ENCODE measurements at places on chromosomes 1 and 21.

- DNase-seq: no peak
These were observed 556.8 kb downstream of the AGBL4 start for GRCh38 chr1:49466961-49467360.

DNA sequence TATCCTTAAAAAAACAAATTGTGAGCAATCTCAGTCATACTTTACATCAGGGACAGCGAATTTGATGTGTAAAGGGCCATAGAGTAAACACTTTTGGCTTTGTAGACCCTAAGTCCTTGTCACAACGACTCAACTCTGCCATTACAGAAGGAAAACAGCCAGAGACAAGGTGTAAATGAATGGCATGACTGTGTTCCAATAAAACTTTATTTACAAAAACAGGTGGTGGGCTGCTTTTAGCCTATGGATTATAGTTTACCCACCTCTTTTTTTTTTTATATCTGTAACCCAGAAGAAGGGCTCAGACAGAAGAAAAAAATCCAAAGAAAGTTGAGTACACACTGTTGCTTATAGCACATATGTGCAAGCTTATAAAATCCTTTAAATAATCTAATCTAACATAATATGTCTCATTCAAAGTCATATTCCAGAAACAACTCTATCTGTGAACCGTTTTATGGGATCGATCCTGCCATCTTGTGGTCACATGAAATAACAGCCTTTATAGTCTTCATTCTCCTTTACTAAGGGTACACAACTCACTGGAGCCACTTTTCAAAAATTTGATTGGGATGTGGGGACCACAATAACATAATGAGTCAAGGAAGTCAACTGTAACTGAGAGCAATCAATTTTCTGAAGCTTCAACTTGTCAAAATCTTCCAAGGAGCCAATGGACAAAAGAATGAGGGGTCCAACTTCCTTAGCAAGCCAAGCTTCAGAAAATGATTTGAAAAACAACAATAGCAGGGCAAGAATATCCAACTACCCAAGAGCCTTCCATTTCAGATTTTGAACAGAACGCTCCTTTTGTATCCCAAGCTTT, 142.2 kb upstream of the KRTAP19-8 start:
- DNase-seq: no peak

- no peak for DNase-seq
These were observed 3.5 kb upstream of the PRDX6 start for GRCh38 chr1:173473599-173474011.

GRCh38 chr1:220789532-220790147, 2.9 kb downstream of the MTARC1 start:
- DNase-seq: no peak

DNA sequence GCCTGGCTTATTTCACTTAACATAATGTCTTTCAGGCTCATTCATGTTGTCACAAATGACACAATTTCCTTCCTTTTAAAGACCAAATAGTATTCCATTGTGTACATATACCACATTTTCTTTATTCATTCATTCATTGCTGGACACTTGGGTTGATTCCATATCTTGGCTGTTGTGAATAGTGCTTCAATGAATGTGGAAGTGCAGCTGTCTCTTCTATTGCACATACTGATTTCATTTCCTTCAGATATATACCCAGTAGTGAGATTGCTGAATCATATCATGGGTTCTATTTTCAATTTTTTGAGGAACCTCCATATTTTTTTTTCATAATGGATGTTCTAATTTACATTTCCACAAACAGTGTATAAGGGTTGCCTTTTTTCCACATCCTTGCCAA, 38.6 kb upstream of the WLS start:
- DNase-seq: no peak

- DNase-seq: peak; percentile 52
These were observed 4.5 kb downstream of the EPHA2 start for GRCh38 chr1:16151196-16151994.

DNA sequence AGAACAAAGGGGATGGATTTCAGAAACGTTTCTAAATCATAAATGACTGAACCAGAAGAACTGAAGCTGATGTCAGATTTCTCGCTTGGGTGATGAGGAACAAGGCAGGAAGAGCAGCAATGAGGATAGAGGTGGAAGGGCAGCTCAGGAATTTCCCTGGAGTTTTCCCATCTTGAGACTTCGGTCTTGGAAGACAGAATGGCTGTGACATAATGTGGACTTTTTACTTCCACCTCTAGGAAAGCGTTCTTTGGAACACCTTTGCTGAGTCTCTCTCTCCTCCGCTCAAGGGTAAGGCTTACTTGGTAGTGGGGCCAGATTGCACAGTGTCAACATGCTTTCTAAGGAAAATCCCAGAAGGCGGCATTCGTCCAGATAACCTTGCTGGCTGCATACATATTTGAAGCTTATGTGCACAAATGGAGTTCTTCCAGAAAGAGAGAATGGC, 36.6 kb downstream of the DEGS1 start:
- no peak for DNase-seq

- DNase-seq: peak; percentile 6
These were observed 562 bp downstream of the DYNLT5 start for GRCh38 chr1:66752671-66753371.

GRCh38 chr1:56355918-56356317, 223.4 kb downstream of the PLPP3 start:
- no peak for DNase-seq

- no peak for DNase-seq
These were observed 30.9 kb downstream of the PRDM2 start for GRCh38 chr1:13730751-13731482.

- DNase-seq: peak; percentile 74
These were observed 57.0 kb downstream of the YARS1 start for GRCh38 chr1:32759997-32760623.

GRCh38 chr21:45404730-45405270, at the start of gene COL18A1:
TSS of gene COL18A1 (plus strand) at chr21:45405165. CDS start at chr21:45405231, 66 bp downstream.
- DNase-seq: peak; percentile 84

DNA sequence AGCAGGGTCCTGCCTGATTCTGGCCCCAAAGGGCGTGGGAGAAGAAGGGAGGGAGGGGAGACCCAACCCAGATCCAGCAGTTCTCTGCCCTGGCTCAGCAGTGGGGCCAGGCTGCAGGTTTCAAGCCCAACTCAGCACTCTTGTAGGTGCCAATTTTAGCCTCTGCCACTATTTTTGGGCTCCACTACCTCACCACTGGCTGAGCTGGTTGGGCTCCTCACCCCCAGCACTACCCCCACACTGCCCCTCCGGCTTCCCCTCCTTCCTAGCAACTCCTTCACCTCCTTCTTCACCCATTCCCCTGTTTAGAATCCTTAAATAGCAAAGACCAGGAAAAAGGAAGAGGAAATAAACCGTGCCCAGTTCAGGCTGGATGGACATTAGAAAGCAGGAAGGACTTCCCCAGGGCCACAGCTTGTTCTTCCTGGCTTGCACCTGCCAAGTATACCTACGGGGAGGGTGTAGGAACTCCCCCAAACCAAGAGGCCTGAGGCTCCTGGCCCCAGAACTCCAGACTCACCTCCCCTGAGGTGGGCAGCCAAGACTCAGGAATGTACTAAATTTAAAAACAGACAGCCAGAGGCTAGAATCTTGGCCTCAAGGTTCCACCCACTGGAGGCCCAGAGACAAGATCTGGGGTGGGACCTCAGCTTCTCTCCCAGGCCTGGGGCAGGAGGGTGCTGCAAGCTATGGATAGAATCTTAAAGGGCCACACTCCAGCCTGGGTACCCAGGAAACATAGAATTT, 1.4 kb upstream of the ARHGEF2 start:
- no peak for DNase-seq

- no peak for DNase-seq
These were observed 60.7 kb upstream of the ATP5PO start for GRCh38 chr21:33976082-33977016.

- no peak for DNase-seq
These were observed 5.6 kb downstream of the OSBPL9 start for GRCh38 chr1:51622455-51622913.

GRCh38 chr21:43188592-43189210, 19.9 kb downstream of the CRYAA start:
- DNase-seq: no peak

DNA sequence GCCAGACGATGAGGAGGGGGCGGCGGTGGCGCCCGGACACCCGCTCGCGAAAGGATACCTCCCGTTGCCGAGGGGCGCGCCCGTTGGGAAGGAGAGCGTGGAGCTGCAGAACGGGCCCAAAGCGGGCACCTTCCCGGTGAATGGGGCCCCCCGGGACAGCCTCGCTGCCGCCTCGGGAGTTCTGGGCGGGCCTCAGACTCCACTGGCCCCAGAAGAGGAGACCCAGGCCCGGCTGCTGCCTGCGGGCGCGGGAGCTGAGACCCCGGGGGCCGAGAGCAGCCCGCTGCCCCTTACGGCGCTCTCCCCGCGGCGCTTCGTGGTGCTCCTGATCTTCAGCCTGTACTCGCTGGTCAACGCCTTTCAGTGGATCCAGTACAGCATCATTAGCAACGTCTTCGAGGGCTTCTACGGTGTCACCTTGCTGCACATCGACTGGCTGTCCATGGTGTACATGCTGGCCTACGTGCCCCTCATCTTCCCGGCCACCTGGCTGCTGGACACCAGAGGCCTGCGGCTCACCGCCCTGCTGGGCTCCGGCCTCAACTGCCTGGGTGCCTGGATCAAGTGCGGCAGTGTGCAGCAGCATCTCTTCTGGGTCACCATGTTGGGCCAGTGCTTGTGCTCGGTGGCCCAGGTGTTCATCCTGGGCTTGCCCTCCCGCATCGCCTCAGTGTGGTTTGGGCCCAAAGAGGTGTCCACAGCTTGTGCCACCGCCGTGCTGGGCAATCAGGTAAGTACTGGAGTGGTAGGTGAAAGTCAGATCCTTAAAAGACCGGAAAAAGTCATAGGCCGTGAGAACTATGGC, 588 bp downstream of the FLVCR1 start:
- no peak for DNase-seq

- DNase-seq: no peak
These were observed 3.5 kb downstream of the PTCH2 start for GRCh38 chr1:44839576-44839975.

- no peak for DNase-seq
These were observed 102.6 kb downstream of the GALNT2 start for GRCh38 chr1:230169454-230170152.

- no peak for DNase-seq
These were observed 5.8 kb upstream of the CHI3L2 start for GRCh38 chr1:111221633-111222291.

- no peak for DNase-seq
These were observed 321.0 kb downstream of the PTBP2 start for GRCh38 chr1:97042551-97042950.

GRCh38 chr1:31551208-31551607, 25.1 kb upstream of the TINAGL1 start:
- DNase-seq: no peak

DNA sequence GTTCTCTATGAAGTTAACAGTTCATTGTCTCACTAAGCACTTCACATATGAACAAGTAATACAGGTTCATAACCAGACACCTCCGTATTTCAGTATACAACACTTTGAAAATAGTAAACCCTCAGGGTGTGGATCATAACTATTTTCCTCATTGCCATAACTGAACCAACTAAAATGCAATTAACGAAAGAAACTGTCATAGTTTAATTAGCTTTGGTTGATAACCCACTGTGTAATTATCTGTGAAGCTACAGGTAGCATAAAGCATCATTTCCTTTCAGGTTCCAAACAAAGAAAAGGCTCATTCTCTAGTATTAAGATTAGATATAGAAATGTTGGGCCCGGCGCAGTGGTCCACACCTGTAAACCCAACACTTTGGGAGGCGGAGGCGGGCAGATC, 58.5 kb downstream of the EIF4G3 start:
- DNase-seq: no peak

DNA sequence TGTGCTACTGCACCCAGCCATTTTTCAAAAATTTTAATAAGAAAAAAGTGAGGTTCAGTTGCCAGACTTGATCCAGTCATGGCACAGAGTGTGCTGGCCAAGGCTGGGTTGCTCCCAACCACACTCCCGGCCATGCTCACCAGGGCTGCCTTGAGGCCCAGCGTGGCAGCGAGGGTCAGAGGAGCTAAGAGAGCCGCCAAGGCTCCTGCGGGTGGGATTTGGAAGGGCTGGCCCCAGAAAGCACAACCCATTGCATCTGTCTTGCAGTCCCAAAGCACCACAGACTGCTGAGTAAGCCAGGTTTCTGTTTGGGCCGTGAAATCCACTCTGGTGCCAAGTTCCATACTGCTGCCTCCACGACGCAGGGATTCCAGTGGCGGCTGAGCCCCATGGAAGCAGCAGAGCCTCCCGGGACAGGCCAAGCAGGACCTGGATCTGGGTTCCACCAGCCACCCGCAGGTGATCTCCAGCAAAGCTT, 22.6 kb downstream of the ZBTB17 start:
- DNase-seq: no peak

- DNase-seq: peak; percentile 56
These were observed 740 bp downstream of the DSTYK start for GRCh38 chr1:205210756-205211168.

DNA sequence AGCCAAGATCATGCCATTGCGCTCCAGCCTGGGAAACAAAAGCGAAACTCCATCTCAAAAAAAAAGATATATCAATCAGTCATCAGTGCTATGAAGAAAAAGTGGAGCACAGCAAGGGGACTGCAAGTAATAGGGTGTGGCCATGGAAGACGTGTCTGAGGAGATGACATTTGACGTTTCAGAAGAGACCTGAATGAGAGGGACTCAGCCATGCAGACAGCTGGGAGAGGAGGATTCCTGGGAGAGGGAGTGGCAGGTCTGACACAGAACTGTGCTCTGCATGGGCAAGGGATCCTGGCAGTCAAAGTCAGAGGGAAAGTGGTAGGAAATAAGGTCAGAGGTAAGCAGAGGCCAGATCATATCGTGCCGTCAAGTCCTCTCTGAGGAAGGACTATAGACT, 3.3 kb downstream of the LAX1 start:
- no peak for DNase-seq

DNA sequence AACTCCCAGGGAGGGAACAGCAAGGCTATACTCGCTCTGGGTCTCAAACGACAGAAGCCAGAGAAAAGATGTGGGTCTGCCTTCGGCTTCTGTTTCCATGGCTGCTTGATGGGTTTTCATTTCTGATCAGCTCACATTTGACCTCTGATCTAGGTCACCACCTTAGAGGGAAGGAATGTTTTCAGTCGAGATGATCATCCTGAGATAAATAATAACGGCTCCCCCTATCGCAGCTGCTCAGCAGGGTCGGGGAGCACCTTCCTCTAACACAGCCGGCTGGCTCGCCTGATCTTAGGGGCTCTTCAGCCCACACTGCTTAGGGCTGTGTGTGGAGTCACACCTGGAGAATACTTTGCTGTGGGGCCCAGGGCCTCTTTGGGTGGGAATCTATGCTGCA, 53.1 kb upstream of the ZNF648 start:
- no peak for DNase-seq

DNA sequence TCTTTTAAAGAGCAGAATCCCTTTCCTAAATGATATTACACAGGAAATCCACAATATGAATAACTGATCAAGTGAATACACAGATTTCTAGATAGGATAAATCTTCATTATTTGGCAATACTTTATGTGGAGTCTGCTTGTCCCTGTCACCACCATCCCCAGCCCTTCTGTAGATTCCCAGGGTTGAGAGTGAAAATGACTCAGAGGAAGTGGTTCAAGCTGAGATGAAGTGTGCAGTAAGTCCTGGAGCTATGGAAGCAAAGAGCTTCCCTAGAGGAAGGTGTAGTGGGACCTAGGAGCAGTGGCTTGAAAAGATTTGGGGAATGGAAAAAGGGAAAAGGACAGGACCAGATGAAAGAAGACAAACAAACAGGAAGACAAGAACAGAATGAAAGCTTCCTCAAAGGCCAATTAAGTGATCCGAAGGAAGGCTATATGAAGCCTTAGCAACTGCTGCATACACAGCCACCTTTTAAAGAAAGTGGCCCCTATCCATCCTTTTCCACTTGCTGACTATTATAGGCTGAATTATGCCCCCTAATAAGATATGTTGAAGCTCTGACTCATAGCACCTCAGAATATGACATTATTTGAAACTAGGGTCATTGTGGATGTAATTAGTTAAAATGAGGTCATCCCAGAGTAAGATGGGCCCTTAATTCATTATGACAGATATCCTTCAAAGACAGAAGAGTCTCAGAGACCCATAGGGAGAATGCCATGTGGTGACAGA, 96.5 kb upstream of the CAMK1G start:
- no peak for DNase-seq
